H9 (cell line): ENCODE measurements at places on chromosomes 7 and 10.

DNA sequence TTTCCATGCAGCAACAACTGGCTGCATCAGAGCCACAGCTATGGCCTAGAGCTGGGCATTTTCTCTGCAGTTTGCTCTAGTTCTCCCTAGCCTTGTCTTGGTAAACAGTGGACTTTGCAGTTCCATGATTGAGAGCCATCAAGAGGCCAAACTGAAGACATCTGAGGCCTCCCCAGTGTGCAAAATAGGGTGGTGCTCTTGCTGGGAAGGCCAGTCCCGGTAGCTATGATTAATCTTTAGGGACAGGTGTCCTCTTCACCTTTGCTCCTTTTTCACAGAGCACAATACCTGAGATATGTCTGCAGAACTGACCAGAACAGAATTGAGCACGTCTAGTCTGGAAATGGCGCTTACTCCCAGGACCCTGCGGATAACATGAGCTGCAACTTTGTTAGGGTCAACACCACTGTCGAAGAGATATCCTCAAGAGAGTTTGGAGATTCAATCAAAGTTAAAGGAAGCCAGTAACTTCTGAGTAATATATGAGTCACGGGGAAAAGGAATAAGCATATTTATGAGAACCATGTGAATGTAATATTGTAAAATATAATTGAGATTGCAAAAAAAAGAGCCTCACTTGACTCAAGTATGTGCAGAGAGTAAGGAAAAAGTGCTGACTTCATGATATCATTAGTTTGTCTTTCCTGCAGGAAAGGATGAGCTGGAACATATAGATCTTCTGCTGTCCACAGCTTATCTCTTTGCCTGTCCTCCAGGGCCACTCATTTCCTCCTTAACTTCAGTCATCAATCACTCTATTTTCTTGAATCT, 76.7 kb downstream of the ANK3 start:
- no peak for DNase-seq

- DNase-seq: peak; percentile 51
Observed at GRCh38 chr10:79491143-79491835, 21.0 kb upstream of the EIF5AL1 start.

GRCh38 chr7:118945911-118946682, 721.6 kb downstream of the ANKRD7 start:
- no peak for DNase-seq

- DNase-seq: no peak
Observed at GRCh38 chr7:123682690-123683089, 27.0 kb downstream of the LMOD2 start.

- no peak for DNase-seq
Observed at GRCh38 chr10:4503076-4503475, 322.9 kb upstream of the AKR1E2 start.

- DNase-seq: no peak
Observed at GRCh38 chr10:51000976-51001375, 73.3 kb upstream of the PRKG1 start.

GRCh38 chr10:112758961-112759360, 191.1 kb upstream of the TCF7L2 start:
- no peak for DNase-seq

DNA sequence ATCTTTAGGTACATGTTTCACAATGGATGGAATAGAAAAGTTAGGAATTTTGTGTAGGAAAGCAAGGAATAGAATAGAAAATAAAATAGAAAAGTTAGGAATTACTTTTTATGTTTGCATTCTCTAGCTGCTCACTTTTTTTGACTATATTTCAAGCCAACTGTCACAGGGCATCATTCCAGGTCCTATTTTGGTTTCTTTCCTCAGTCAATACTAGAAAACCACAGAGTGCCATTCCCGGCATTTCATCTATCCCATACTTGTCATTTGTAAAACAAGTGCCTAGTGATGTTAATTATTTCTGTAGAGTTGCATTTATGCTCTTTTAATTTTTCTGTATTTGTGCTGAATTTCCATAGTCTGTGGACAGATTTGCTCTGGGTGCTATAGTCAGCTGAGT, 66.2 kb downstream of the SDK1 start:
- DNase-seq: no peak

DNA sequence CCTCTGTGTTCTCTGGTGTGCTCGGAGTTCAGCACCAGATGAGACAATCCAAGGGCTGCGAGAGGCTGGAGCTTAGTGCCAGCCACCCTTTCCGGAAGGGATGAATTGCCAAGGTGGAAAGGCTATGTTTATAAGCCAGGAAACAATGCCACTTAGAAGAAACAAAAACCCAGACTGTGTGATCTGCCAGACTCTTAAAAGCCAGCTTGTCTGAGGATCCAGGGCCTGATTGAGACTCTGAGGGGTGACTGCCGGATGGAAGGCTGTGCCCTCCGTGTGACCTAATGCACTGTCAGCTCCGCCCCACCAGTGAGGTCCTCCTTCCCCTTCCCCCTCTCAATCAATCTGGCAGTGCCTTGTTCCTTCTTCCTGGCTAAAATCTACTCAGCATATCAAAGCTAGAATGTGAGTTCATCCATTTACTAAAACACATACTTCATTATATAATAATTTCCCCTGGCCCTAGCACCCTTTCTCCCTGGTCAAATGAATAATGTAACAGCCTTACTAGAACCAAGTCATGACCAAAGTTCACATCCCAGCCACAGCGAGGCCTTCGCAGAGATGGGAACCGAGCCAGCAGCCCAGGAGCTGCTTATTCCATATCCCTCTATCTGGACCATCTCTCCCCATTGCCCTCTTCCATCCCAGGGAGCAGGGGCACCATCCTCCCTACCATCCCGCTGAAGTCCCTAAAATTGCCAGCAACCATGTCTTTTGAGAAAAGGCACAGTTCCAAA, 25.5 kb downstream of the FAM107B start:
- no peak for DNase-seq
